Keratinocyte (primary cell): ENCODE measurements at places on chromosomes 7 and 10. TPM values are rescaled to one million over a fixed set of nuclear protein-coding genes. Genes with fewer than 3 reads are reported as not detected.

TLX1 gene
- polyA plus RNA-seq, result not detected in 3 replicates

C10orf143 gene
- 1.2 to 1.8 TPM (median 1.4 TPM) in 3 replicates for polyA plus RNA-seq

SPDYE5 gene
- 0.04 TPM in 1 of 3 replicates, not detected in the others for polyA plus RNA-seq

DNA sequence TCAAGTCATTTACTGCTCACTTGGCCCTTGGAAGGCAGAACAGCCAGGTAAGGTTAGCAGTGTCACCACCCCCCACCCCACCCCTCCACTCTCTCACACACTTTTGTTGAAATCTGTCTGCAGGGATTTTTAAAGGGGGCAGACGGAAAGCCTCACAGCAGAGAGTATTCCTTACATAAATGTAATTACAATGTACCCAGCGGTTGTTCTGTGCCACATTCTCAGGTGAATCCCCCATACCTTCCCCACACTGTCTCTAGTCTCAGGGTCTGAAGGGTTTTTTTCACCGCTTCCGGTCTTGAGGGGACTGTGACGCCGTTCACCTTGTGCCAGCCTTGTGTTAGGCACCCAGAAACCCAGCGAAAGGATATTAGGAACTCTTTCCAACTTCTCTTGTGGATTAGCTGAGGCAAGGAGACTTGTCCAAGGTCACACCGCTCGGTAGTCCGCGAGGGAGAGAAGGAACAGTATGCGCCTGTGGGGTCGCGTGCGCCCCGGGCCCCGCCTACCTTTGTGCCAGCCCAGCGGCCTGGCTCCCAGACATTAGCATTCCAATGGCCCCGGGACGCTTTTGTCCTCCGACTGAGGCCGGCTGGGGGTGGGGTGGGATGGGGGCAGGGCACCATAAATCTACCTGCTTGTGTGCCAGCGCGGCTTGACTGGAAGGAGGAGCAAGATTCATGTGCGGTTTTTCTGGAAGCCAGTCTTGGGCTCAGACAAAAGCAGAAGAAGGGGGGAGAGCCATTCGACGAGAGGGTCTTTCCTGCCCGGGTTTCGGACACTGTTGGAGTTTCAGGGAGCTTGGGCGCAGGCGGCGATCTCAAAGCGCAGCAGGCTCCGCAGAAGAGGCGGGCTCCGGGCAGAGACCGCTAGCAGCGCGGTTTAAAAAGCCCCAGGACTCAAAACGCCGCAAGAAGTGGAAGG is 4.5 kb downstream of the NEUROG3 start:
- H3K4me3 ChIP-seq, result no peak overlapping the region
- DNase-seq, result no peak
- H3K36me3 ChIP-seq, result no peaks in the 10 kb centered on the region
- H3K27ac ChIP-seq, result no peak overlapping the region

- no peaks in the 10 kb centered on the region for H3K27me3 ChIP-seq
- peaks cover 23% of the 10 kb centered on the region for H3K4me1 ChIP-seq
- DNase-seq, result no peak
- no peaks in the 10 kb centered on the region for H3K36me3 ChIP-seq
- H3K27ac ChIP-seq, result peak overlapping the region; percentile 92
Observed at GRCh38 chr7:138000081-138000701, 1.7 kb downstream of the CREB3L2 start.

DNA sequence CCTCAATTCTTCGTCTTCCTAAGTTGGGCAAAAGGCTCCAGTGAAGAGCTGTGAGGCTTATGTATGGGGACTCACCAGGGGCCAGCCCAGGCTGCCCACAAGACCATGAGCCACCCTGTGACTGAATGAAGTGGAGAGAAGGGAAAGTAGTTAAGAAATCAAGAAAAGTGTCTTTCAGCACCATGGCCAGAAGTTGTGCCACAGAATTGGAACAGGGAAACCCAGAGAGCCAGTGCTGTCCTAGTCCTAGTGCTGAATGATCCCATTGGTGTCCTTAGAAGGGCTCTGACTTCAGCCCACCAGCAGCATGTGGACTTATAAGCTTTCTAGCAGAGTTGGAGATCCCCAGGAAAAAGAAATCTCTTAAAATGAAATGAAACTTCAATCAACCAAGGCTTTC is 37.0 kb upstream of the CCSER2 start:
- no peak for DNase-seq
- no peaks in the 10 kb centered on the region for H3K4me1 ChIP-seq
- no peak overlapping the region for H3K4me3 ChIP-seq
- H3K36me3 ChIP-seq, result no peaks in the 10 kb centered on the region
- no peak overlapping the region for H3K27ac ChIP-seq

GRCh38 chr7:134562136-134562535 is 13.2 kb downstream of the AKR1B15 start:
- no peaks in the 10 kb centered on the region for H3K27me3 ChIP-seq
- peak overlapping the region; percentile 83 for H3K27ac ChIP-seq
- no peaks in the 10 kb centered on the region for H3K36me3 ChIP-seq
- DNase-seq, result no peak
- peak overlapping the region; percentile 26 for H3K4me3 ChIP-seq

- no peak overlapping the region for H3K27ac ChIP-seq
- DNase-seq, result no peak
- H3K4me1 ChIP-seq, result no peaks in the 10 kb centered on the region
- H3K27me3 ChIP-seq, result no peaks in the 10 kb centered on the region
- H3K4me3 ChIP-seq, result no peak overlapping the region
- no peaks in the 10 kb centered on the region for H3K36me3 ChIP-seq
Observed at GRCh38 chr7:134195252-134195651, 68.1 kb downstream of the LRGUK start.
